ENCODE measurements at places on chromosomes 11 and 22.

GRCh38 chr11:85643191-85643614 lies 4.6 kb upstream of the TMEM126A start:
- no peak for DNase-seq

GRCh38 chr11:128336203-128336602 lies 251.2 kb downstream of the ETS1 start:
- no peak for DNase-seq

- no peak for DNase-seq
These were observed 31.5 kb downstream of the LARGE1 start for GRCh38 chr22:33888821-33889220.

- DNase-seq: no peak
These were observed 10.5 kb upstream of the CCND1 start for GRCh38 chr11:69630424-69630823.

- DNase-seq: no peak
These were observed 77.6 kb downstream of the ETS1 start for GRCh38 chr11:128509621-128510389.

GRCh38 chr11:35552616-35553015 lies 27.2 kb upstream of the PAMR1 start:
- no peak for DNase-seq

GRCh38 chr22:43622886-43623285 lies 189.2 kb downstream of the EFCAB6 start:
- DNase-seq: no peak

GRCh38 chr11:128786507-128786906 lies 80.6 kb downstream of the KCNJ1 start:
- DNase-seq: no peak

DNA sequence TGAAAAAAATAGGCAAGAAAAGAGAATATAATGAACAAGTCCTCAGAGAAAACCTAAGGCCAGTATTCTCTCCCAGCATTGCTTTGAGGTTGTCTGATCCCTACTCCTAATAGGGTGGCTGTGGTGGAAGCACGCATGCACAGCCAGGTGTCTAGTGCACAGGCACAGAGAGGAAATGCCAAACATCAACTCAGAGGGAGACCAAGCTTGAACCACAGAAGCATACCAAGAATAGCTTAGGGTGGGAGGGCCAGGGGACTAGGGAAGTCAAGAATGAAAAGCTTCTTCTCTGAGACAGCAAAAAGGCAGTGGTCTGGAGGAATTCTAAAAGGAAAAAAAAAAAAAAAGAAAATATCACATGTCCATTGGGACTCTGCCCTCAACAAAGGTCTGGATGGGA lies 244.1 kb upstream of the API5 start:
- no peak for DNase-seq
